ENCODE measurements at places on chromosomes 13 and 19.
A peak's percentile ranks its signal among the peaks of the same experiment; 100 is the strongest.

- DNase-seq = no peak
These were observed 32.7 kb upstream of the SOX1 start for GRCh38 chr13:112034231-112034630.

DNA sequence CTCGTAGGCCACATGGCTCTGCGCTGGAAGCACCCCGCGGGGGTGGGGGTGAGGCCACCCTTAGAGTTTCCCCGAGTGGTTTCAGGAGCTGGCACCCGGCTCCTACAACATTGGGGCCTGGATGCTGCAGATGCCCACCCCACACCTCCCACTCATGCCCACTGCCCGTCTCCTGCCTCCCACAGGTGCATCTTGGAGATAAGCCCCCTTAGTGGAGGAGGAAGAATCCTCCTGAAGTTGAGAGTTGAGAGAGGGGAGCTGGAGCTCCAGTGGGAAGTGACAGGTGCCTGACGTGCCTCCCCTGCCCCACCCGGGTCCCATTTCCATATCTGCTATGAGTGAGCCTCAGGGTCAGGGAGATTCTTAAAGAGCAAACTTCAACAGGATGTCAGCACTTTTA, 341.3 kb downstream of the TEX29 start:
- DNase-seq = no peak

DNA sequence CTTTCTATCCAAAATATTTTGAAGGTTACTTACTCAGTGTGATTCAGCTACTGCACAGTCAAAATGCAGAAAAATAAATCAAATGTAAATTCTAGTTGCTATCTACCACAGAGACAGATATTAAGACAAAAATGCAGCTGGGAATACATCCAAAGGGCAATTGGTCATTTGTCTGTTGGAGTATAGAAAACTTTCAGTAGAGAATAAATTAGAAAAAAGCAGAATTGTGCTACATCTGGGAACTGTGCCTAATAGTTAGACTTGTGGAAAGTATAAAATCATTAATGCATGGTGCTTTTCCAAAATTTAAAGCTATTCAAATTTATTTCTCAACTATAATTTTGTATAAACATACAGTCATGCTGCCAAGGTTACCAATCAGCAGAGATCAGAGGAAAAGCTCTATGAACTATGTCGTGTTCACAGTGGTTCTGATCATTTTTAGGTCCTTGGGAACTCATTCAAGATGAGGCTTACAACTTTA, 1635.8 kb downstream of the PCDH9 start:
- DNase-seq = no peak

- no peak for DNase-seq
These were observed 7.7 kb downstream of the IRF2BP1 start for GRCh38 chr19:45878043-45878794.

DNA sequence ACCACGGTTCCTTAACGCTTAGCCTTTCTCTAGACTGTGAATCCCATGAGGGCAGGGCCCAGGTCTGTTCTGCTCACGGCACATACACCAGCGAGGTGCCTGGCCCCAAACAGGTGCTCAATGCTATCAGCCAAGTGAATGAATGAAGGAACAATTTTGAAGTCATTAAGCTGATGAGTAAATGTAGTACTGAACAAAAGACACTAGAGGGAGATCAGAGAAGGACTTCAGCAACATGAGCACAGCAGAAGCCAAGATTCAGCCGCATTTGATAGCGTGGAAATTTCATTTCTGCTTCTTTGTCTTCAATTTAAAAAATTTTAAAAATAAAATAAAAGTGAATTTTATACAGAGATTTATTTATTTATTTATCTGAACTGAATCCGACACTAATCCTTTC, 20.1 kb upstream of the MYO16 start:
- no peak for DNase-seq

GRCh38 chr13:78100486-78100885, 181.9 kb upstream of the EDNRB start:
- DNase-seq = no peak

DNA sequence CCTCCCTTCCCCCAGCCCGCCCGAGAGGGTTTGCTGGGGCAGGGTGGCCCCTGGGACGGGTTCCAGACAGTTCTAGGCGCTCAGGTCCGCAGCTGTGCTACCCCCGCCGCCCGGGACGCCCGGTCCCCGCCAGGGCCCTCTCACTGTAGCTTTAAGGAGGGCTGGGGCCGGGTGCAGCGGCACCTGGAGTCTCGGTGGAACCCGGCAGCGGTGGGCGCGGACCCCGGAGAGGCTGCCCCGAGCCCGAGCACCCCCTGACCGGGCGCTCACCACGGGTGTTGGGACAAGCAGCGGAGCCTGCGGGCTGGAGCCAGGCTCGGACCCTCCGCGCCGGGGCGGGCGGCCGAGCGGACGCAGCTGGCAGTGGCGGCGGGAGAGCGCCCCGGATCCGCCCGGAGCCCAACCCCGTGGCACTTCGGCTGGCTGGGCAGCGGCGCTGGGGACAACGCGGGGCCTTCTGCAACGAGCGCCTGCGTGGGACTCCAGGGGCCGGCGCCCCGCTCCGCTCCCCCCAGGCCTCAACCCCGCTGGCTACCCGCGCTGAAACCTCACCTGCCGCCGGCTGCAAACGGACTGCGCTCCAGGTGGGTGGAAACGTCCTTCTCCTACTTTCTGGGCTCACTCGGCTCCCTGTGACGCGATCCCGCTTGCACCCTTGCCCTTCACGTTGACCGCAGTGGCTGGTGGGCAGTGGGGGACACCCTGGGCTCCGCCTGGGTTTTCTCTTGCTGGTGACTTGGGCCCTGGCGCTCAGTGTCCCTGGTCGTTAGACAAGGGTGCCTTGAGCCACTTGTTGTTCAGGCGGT, 81.1 kb downstream of the ZNF429 start:
- no peak for DNase-seq

- no peak for DNase-seq
These were observed 22.1 kb downstream of the MYO9B start for GRCh38 chr19:17097593-17098126.

DNA sequence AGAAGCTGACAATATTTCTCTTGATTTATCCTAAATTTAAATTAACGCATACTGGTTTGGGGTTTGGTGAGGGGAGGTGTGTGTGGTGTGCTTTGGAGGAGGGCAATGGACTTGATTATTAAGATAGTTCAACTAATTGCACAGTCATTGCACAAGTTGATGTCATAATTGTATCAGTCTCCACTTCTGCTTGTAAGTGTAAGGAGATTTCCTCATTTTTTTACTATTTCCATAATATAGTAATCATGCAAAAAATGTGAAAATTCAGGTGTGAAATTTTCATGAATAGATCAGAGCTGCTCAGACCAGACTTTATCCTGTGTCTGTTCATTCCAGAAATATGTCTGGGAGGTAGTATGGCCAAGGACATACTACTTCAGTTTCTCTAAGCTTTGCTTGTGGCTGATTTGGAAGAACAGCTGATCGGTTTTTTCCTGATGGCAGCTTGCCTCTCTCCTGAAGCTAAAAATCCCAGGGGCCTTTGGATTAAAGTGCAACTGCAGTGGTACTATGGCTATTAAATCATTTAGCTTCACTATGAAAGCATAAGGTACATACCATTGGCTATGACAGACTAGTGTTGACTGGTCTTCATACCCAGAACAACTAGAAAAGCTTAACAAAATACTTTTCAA, 201.8 kb upstream of the MIR17HG start:
- no peak for DNase-seq

DNA sequence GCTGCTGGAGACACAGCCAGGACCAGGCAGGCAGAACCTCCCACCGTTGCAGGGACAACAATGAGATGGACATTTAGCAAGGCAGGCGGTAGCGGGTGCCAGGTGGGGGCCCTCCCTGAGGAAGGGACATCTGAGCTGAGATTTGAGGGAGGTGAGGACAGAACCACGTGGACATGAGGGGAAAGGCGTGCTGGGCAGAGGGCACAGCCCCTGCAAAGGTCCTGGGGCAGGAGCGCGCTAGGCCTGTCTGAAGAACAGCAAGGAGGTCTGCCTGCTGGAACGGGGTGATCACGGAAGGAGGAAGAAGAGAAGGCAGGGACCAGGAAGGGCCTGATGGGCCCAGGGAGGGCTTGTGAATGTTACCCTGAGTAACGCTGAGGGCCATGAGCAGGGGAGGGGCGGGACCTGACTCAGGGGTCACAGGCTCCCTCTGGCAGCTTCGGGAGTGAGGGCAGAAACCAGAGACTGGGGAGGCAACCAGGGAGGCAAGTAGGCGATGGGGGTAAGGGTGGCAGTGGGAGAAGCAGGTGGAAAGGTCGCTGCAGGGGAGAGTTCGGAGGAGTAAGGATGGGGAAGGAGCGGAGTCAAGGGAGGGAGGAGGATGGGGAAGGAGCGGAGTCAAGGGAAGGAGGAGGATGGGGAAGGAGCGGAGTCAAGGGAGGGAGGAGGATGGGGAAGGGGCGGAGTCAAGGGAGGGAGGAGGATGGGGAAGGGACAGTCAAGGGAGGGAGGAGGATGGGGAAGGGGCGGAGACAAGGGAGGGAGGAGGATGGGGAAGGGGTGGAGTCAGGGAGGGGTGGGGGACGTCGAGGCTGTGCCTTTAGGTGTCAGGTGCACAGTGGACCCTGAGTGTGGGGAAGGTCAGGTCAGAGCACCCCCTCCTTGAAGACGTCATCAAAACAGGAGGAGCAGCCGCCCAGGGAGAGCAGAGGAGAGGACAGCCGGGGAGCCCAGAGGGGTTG, 15.7 kb upstream of the B3GNT3 start:
- peak; percentile 69 for DNase-seq

GRCh38 chr13:99542788-99543406, 41.6 kb downstream of the TM9SF2 start:
- no peak for DNase-seq

DNA sequence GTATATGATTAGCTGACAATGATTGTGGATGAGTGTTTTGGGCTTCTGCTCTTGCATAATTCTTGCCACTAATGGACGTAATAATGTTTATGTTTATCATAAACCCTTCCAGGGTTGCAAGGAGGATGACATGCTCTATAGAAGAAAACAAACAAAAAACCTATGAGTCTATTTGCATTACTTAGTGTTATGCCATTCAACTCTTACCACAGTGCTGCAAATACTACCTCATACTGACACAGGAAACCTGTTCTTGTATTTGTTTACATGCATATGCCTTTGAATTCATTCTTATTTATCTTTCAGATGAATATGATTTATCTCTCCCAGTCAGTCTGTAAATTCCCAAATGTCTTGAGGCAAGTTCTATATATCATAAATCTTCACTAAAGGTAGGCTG, 39.6 kb upstream of the FREM2 start:
- no peak for DNase-seq

DNA sequence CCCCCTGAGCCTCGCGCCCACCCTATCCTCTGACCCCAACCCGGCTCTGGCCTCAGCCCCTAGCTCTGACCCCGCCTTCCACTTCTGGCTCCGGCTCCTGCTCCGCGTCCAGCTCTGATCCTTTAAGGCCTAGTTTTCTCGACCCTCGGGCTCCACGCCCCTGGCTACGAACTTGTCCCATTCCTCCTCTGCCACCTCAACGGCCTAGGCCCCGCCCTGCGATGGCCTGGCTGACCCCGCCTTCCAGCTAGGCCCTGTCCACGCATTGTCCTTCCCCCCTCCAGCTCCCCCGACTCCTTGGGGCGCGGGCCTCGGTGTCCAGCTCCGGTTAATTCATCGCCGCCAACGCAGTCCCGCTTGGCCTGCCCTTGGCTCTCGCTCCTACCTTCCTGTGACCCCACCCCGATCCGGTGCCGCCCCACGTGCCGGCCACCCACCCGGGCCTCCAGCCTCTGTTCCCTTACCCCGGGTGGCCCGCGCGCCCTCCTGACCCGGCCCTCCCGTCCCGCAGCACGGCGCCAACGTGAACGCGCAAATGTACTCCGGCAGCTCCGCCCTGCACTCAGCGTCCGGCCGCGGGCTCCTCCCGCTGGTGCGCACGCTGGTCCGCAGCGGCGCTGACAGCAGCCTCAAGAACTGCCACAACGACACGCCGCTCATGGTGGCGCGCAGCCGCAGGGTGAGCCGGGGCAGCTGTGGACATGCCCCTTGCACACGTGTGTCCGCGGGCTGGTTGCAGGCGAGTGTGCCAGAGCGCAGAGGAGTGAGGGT, 9.4 kb downstream of the BCL3 start:
- peak; percentile 76 for DNase-seq

DNA sequence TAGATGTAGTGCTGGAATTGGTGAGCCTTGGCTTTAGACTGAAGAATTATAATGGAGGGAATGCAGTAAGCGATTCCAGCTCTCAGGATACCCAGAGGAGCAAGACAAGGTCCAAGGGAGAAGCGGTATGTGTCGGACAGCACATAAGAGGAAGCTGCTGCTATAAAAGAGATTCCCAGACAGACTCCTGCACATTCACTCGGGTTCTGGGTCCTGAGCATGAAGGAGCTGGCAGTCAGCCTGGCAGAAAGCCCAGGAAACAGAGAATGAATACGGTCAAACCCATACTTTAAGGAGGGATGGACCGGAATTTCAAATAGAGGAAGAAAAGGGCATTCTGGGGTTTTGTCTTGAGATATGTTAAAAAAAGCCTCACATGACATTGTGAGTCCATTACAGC, 308.3 kb downstream of the DNAJC15 start:
- no peak for DNase-seq

- DNase-seq = peak; percentile 45
These were observed 26.2 kb downstream of the CELF5 start for GRCh38 chr19:3250675-3251074.

DNA sequence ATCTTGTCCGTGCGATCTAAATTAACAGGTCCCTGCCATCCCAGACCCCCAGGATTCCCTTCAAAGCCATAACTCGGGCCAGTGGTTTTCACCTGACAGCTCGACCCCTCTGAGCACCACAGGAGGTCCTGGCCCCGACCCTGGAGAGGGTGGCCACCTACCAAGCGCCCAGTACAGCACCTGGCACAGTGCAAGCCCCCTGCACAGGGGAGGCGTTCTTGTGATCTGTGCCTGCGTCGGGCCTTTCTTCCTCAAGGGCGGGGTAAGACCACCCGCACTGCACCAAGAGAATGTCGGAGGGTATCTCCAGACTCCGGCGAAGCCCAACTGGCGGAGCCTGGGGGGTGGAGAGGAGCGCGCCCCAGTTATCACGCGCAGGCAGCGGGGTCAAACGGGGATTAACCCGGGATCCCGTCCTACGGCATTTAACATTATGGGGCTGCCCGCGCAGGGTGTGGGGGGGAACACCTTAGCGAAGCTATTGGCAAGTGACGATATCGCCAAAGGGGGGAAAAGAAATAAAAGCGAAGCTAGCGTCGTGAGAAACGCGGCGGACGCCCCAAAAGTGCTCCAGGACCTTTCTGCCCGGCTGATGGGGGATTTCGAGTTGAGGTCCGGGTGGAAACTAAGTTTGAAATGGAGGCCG, 1.3 kb upstream of the HNRNPL start:
- peak; percentile 51 for DNase-seq

- DNase-seq = no peak
These were observed 1509.9 kb downstream of the SLITRK5 start for GRCh38 chr13:89181041-89181440.

DNA sequence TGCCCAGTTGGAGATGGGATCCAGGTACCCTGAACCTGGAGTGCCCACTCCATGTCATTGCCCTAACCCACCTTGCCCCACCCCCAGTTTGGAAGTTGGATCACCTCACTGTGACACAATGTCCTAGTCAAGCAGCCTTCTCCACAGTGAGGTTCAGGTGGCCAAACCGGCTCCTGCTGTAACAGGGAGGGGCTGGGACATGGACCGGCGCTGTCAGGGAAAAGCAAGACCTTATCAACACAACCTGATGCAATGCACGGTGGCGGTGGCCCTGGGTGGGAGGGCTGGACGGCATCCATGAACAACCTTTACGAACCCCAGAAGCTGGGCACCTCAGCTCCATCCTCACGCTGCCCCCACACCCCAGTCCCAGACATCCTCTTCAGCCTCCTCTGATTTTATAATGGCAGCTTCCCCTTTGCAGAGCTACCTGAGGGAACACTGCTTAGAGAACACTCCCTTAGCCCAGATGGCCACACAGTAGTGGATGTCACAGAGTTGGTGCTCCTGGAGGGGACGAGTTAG, 1.6 kb upstream of the KRTDAP start:
- no peak for DNase-seq

Measured in WTC11 (cell line).